EL (cell line): ENCODE measurements at places on chromosomes 3 and 15.

DNA sequence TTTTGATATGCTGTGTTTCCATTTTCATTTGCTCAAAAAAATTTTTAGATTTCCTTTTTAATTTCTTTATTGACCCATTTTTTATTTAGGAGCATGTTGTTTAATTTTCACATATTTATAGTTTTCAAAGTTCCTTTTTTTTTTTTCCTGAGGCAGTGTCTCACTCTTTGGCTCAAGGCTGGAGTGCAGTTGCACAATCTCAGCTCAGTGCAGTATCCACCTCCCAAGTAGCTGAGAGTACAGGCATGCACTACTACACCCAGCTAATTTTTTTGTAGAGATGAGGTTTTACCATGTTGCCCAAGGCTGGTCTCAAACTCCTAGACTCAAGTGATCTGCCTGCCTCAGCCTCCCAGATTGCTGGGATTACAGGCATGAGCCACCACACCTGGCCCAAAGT lies 36.2 kb downstream of the PFN2 start:
- DNase-seq = peak; percentile 54

DNA sequence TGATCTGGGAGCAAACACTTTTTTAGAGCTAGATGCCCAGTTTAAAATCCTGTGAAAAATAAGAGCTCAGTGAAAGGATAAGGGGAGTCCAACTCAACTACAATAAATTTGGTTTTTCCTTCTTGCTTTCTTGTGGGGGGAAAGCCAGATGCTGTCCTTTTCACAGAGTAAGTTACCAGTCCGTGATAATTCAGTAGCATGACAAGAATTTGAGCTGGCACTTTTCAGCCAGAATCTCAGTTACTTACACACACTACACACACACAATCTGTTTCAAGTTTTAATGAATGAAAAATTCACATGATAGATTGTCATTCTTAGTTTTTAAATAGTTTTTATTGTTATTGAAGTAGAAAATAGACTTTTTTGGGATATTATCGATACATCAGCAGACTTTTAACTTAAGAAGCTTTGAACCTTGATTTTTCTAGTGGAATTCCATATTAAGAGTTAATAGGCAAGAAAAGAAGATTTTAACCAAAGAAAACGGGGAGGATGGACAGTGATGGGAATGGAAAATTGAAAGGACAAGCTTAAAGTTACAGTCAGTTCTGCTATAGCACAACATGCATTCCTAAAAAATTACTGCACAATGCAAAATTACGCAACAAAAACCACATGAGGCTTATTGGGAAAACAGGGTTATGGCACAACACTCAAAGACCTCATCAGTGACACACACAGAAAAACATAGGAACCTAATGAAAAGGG lies 47.0 kb downstream of the PSMD6 start:
- DNase-seq = peak; percentile 93

DNA sequence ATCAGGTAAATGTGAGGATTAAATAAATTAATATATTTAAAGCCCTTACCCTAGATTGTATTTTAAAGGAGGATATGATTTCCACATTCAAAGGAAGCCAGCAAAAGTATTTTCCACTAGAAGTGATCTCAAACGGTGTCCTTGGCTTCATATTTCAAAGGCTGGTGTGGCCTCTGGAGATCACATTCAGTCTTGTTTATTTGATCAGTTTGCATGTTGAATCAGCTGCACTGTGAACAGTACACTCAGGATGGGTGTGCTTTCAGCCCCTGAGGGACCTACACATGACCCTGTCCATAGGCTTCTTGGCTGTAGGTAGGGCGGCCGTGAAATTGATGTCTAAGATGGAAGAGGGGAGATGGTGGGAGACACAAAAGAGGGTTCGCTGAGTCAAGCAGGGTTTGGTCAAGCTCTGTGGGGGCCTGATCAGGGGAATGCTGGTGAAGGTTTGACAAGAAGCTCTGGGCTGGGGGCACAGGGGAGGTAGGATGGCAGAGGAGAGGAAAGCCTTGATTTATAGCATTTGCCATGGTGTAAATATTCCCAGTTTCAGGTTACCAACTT lies 21.9 kb downstream of the CYP8B1 start:
- no peak for DNase-seq

GRCh38 chr3:187850258-187850921 lies 105.1 kb upstream of the BCL6 start:
- DNase-seq = no peak

- no peak for DNase-seq
Observed at GRCh38 chr3:106135451-106136160, 266.8 kb upstream of the CBLB start.

GRCh38 chr3:45907769-45908705 lies 21.7 kb downstream of the CCR9 start:
- DNase-seq = peak; percentile 22

DNA sequence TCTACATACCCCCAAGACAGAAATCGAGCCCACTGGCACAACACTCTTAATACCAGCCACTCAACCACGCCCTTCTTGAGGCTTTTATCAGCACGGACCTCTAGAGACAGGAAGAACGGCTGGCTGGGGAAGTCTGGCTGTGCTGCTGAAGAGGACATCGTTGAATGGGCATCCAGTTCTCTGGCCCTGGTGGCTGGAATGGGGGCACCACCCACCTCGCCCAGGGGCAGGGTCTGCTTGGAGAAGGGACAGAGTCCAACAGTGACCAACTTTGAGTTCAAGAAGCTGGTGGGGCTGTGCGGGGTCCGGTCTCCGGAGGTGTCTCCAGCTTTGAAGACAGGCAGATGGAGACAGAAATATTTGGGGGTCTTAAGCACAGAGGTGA lies 77.5 kb downstream of the ATP10A start:
- no peak for DNase-seq

- DNase-seq = no peak
Observed at GRCh38 chr3:148856384-148856783, 8.7 kb upstream of the CPA3 start.

DNA sequence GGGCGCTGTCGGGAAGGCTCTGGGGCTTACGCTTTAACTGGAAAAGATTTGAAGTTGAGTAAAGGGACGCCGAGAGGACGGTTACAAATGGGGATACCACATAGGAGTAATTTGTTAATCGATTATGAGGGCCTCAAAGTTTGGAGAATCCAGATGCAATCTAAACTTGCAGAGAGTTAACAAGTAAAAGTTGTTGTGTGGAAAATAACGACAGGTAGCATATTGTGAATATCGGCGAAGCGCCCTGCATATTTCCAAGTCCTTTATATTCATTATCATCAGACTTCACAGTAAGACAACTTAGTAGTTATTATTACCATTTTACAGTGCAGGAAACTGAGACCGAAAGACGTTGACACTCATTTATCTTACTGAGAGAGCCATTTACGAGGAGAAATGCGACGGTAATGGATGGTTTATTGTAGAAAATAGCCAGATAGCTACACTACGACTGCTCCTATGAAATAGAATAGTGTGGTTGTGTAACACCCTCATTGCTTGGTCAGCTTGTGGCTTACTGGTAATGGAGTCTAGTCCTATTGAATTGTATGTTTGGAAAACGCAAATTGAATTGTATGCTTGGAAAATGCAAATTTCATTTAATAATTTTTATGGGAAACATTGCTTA lies 700 bp downstream of the MKRN2 start:
- DNase-seq = peak; percentile 36

DNA sequence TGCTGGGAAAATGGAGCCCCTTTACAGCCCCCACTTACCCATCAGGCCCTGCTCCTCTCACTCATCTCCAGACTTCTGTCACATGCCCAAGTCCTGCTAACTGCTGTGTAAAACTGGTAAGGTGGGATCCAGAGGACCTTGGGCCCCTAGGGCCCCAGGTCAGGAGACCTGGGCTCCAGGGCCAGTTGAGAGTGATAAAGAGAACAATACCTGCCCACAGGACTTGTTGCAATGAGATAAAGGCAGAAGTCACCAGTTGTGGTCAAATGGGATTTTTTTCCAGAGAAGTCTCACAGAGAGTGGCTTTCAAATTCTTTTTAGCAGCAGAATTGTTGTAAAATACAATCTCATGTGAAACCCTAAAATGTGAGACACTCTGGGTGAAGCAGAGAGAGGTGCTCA lies 753 bp downstream of the FURIN start:
- DNase-seq = no peak

GRCh38 chr3:196471551-196471950 lies 32.0 kb downstream of the RNF168 start:
- DNase-seq = peak; percentile 62

GRCh38 chr3:156253150-156253549 lies 132.8 kb downstream of the KCNAB1 start:
- DNase-seq = no peak

- peak; percentile 51 for DNase-seq
Observed at GRCh38 chr15:41286665-41287333, 45.6 kb downstream of the OIP5 start.

DNA sequence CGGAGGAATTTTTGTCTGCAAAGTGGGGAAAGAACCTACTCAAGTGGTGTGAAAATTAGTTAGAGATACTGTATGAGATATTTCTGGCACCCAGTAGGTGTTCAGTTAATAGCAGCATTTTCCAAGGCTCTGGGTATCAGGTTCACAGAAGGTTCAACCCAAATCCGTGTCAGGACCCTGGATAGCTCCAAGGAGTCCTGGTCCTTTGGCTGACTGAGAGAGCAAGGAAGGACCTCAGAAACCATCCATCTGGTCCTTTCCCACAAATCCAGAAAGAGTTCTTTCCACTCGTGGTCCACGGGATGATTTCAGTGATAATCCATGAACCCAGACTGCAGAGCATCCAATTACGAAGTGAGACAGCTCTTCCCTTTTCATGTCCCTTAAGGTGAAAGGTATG lies 51.4 kb downstream of the SLC6A11 start:
- DNase-seq = no peak

DNA sequence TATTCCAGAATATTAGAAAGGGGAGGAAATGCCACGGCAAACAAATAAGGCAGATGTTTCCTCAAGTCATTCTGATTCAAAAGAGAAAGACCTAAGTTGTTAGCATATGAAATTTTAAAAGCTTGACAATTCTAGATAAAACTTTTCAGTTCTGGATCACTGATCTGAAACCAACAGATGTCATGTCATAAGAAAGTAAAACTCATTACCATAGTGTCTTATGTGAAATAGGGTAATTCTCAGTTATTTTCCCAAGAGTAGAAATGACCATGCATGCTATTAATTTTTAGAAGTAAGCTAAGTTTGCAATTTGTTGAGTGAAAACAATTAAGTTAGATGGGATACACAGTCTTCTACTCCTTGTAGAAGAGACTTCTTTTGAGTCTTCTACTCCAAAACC lies 630.3 kb downstream of the NAALADL2 start:
- no peak for DNase-seq

DNA sequence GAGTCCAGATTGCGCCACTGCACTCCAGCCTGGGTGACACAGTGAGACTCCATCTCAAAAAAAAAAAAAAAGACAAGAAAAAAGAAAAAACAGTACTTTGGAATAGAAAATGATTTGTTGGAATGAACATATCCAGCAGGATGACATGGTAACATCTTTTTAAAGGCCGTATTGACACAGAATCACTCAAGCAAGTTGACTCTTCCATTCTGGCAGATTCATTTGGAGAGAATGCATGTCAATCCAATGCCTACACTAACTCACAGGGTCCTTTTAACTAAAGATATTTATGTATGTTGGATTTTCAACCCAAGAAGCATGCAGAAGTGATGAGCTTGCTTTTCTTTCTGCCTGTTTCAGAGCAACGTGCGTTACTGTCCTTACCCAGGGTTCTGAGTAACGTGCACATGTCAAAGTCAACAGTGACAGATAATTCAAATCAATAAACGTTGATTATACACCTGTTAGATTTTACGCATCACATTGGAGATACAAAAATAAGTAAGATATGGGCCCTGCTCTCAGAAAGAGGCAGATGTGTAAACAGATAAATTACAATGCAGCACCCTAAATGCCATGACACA lies 77.1 kb upstream of the FNDC3B start:
- DNase-seq = no peak

DNA sequence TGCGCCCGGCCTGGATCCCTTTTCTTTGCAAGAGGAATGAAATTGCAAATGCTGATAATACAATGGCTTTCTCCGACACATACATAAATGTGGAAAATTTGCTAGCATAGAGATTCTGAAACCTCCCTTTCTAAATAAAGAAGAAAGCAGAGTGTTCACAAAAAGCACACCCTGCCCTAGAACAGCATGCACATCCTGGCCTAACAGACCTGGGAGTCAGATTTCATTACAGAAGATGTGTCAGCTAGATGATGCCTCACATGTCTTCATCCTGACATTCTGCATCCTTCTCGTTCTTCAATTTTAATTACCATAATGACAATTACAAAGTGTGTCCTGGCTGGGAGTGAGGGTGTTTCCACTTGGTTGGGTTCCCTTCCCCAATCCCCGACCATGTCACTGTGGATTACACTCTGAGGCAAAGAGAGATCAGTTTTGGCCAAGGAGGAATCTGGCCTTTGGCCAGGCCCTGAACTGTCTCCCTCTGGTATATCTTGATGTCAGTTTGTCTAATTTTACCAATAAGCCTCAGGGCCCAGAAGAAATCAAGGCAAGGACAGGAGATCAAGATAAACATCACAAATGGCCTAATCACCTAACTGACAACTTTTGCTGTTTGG lies 104.9 kb upstream of the SPATA12 start:
- DNase-seq = no peak

GRCh38 chr3:180072786-180073185 lies 36.0 kb upstream of the PEX5L start:
- no peak for DNase-seq

GRCh38 chr3:192514081-192514753 lies 213.1 kb downstream of the FGF12 start:
- DNase-seq = peak; percentile 2

DNA sequence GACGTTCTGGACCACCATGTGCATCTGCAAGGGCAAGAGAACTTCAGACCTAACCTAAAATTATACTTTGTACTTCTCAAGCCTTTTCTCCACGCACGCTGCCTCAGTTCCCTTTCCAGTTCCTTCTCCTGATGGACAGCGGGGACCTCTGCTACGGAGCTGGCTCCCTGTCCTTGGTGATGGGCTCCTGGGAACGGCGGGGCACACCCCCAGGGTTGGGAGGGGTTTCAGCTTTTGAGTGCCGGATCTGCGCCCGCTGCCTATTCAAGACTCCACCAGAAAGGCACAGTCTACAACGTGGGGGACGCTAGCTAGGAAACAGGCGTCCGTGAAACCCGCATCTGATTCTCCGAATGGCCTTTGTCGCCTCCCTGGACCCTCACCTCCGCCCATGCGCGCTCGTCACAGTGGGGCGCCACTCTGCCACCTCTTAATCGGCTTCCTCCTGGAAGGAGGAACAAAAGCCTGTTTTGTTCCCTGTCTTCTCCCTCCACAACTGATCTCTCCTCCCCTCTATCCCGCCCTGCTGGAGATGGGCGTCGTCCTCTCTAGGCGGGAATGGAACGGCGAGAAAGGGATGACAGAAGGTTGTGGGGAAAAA lies 2.2 kb downstream of the GPR149 start:
- no peak for DNase-seq

- no peak for DNase-seq
Observed at GRCh38 chr15:37044915-37045648, 55.3 kb downstream of the MEIS2 start.

- no peak for DNase-seq
Observed at GRCh38 chr3:186511702-186512101, 32.5 kb downstream of the CRYGS start.
